ENCODE measurements at places on chromosomes 4 and X. TPM values are rescaled to one million over a fixed set of nuclear protein-coding genes. Genes with fewer than 3 reads are reported as not detected.

GRCh38 chrX:103250977-103251376 lies 4.0 kb downstream of the TCEAL8 start:
- DNase-seq: no peak

GRCh38 chrX:45632506-45632905 lies 431.8 kb upstream of the DIPK2B start:
- DNase-seq: no peak

- DNase-seq: no peak
Observed at GRCh38 chr4:103032574-103032973, 13.1 kb upstream of the SLC9B1 start.

MAGEA2 gene
- not detected for polyA plus RNA-seq
